ENCODE measurements at places on chromosomes 1 and 21.

- no peak for DNase-seq
Measured at GRCh38 chr1:226309398-226310244, 657 bp upstream of the LIN9 start.

DNA sequence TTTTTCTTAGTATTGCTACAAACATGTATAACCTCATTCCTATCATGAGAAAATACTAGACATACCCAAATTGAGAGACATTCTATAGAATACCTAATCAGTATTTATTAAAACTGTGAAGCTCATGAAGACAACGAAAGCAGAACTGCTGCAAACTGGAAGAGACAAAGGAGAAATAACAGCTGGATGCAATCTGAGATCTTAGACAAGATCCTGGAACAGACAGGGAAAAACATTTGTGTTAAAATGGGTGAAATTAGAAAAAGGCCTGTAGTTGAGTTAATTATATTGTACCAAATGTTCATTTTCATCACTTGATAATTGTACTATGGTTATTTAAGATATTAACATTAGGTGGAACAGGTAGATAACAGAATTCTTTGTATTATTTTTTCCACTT is 392.0 kb downstream of the PLPP3 start:
- no peak for DNase-seq

- no peak for DNase-seq
Measured at GRCh38 chr21:14303731-14304488, 79.0 kb downstream of the HSPA13 start.

GRCh38 chr1:11283151-11283550 is 10.2 kb downstream of the UBIAD1 start:
- no peak for DNase-seq
